NCI-H2029 treated with DMSO at 0.1 percent for 48 hours (cell line): ENCODE measurements at places on chromosomes 6 and 20.

- peak; percentile 12 for DNase-seq
Observed at GRCh38 chr20:45890077-45890984, 677 bp downstream of the NEURL2 start.

- no peak for DNase-seq
Observed at GRCh38 chr20:20820785-20821483, 108.5 kb upstream of the RALGAPA2 start.

DNA sequence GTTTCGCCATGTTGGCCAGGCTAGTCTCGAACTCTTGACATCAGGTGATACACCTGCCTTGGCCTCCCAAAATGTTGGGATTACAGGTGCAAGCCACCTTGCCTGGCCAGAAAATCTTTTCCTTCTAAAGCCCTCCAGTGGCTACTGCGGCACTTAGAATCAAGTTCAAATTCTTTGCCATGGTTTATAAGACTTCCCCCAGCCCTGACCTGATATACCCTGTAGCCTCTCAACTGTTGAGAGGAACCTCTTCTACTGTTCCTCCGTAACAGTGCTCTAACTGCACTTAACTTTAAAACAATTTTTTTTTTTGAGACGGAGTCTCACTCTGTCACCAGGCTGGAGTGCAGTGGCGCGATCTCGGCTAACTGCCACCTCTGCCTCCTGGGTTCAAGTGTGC lies 235.6 kb downstream of the BCAS1 start:
- no peak for DNase-seq

GRCh38 chr6:108497883-108498282 lies 62.8 kb upstream of the FOXO3 start:
- no peak for DNase-seq

DNA sequence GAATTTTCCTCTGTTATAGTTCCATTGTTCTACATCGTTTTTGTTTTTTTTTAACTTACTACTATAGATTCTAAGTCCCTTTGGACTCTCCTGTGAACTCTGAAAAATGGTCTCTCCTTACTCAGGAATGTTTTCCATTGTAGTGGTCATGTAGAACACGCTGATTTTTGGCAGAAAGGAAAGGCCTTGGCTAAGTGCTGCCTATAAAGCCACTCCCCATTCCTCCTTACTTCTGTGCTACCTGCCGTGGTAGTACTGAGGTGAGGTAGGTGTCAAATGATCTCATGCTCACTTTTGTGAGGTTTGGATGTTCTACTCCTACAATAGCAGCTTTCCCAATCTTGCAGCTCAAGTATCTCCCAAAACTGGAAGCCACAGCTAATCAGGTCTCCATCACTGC lies 270.7 kb downstream of the SLC35F1 start:
- no peak for DNase-seq

DNA sequence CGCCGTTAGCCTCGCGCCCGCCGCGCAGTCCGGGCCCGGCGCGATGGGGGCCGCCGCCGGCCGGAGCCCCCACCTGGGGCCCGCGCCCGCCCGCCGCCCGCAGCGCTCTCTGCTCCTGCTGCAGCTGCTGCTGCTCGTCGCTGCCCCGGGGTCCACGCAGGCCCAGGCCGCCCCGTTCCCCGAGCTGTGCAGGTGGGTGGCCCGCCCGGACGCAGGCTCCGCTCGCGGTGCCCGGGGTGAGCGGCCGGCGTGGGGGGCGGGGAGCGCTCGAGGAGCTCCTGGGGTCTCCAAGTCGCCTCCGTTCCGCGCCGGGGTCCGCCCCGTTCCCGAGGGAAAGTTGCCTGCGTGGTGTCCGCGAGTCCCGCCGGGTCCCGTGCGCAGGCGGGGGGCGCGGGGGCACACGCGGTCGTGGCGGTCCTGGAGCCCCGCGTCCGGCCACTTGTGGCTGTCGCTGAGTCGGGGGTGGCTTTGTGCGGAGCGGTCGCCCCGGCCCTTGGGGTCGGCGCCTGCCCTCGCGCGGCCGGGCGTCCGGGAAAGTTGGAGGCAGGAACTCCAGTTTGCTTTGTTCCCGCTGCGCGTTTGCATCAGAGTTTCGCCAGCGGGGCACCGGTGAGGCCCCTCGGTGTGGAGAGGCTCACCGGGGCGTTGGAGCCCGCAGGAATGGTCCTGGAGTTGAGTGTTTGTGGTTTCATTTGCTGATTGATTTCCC lies 476 bp downstream of the IGF2R start:
- DNase-seq, result no peak

DNA sequence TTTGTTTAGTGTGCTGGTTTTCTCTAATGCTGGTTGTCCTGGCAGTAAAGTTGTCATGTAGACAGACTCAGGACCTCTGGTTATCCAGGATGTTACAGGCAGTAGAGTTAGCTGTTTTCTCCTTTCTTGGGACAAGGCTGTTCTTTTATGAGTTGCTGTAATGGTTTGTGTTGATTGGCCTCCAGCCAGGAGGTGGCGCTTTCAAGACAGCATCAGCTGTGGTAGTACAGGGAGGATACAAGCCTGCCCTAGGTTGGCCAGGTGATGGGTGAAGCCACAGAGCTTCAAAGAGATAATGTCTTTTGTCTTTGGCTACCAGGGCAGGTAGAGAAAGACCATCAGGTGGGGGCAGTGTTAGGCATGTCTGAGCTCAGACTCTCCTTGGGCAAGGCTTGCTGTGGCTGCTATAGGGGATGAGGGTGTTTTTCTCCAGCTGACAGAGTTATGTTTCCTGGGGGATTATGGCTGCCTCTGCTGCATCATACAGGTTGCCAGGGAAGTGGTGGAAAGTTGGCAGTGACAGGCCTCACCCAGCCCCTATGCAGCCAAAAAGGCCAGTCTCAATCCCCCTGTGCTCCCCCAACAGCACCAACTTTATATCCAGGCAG lies 127.2 kb upstream of the TAB2 start:
- DNase-seq, result no peak

GRCh38 chr20:10946124-10946880 lies 272.5 kb upstream of the JAG1 start:
- no peak for DNase-seq

DNA sequence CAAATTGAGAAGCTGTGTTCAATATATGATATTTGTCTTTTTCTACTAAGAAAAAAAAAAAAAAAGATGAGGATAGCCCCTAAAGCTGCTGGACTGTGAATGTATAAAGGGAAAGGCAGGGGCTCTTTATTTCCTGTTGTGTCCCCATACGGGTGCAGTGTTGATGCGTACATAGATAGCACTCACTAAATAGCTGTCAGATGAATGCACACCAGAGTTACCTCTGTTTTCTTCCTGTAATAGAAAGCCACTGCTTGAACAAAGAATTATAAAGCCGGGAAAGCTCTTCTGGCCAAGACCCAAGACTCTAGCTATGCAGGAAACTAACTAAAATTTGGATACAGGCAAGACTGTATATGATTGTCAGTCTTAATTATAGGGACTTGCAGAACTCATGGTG lies 260.0 kb downstream of the FARS2 start:
- no peak for DNase-seq

DNA sequence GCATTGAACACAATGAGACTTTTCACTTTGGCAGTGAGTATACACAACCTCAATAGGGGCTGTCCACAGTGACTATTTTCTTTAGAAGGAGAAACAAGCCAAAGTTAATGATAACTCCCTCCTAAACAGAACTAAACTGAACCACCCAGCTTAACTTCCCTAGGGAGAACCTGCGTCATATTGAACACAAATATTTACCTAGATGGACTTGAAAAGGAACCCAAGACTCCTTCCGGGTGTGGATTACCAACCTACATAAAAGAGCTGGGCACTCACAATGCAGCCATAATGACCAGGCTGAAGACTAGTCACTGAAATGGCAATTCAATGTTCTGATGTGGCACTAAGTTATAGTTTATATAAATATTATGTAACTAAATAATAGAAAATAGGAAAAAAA lies 160.6 kb downstream of the IBTK start:
- DNase-seq, result peak; percentile 38

- no peak for DNase-seq
Observed at GRCh38 chr6:30740540-30740870, 2.0 kb downstream of the FLOT1 start.

DNA sequence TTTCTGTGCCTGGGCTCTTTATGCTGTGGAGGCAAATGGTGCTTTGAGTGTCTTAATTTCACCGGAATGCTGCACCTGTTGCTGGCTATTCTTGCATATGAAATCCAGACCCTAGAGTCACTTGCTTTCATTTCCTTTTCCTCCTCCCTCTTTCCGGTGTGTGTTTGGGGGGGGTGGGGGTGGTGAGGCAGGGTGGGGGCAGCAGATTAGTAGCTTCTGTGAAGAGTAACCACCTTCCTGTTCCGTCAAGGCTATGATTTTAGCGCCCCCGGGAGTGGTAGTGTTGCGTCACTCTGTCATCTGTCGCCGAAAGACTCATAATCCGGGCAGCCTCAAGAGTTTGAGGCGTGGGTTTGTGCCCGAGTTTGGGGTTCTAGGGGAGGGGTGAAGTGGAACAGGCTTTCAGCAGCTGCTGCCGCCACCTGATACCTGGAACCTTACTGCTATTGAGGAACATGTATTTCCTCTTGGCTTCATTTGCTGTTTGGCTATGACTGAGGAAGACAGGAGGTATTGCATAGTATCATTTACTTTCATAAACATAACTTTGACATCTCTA lies 49.1 kb downstream of the UTRN start:
- DNase-seq, result no peak
